ENCODE measurements at places on chromosomes 6 and 20.

GRCh38 chr20:53767206-53767930 lies 173.7 kb upstream of the ZNF217 start:
- DNase-seq = no peak

GRCh38 chr6:117907601-117908245 lies 659 bp downstream of the SLC35F1 start:
- DNase-seq = no peak

GRCh38 chr6:51141080-51141479 lies 322.4 kb downstream of the TFAP2B start:
- no peak for DNase-seq

DNA sequence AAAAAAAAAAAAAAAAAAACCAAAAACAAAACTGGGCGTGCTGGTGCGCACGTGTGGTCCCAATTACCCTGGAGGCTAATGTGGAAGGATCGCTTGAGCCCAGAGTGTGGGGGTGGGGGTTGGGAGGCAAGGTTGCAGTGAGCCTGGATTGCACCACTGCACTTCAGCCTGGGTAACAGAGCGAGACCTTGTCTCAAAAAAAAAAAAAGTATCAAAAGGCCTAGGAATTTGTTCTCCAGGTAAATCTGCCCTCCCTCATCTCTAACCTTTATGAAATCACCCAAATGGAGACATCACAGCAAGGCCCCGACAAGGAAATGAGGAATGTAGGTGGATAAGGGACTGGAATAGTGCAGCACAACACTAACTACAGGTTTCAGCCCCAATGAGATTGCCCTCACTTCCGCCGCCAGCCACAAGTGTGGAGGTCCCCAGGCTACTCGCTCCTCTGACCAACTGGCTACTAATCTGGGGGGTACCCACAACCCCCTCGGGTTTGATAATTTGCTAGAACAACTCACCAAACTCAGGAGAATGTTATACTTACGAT lies 36.8 kb upstream of the DDR1 start:
- no peak for DNase-seq

- DNase-seq = no peak
These were observed 183.5 kb downstream of the TENT5A start for GRCh38 chr6:81568973-81569372.

DNA sequence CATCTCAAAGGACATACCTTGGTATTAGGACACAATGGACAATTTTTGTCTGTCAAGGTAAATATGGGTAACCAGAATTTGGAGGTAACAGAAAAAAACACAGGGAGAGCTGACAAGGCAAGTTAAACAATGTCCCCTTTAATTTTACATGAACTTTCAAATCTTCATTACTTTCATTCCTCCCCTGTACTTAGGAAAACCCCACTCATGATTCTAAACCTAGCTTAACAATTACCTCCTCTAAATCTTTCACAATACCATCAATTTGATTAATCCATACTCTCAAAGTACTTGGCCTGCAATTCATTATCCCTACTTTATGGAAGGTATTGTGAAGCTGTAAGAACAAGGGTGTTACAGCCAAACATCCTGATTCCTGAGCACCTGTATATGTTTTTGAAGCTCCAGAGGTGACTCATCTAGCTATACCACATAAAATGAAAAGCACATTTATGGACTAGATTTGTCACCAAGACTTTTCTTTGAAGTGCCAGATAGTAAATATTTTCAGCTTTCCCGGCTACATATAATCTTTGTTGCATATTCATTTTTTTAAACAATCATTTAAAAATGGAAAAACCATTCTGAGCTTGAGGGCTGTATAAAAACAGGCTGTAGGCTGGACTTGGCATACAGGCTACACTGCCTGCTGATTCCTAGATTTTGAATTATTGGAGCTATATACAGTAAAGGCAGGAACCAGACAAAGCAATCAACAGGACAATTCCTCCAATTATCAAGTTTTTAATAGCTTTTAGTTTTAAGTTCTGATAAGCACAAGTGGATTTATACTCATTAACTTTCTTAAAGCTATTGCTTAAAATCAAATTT lies 22.9 kb downstream of the DEK start:
- no peak for DNase-seq

DNA sequence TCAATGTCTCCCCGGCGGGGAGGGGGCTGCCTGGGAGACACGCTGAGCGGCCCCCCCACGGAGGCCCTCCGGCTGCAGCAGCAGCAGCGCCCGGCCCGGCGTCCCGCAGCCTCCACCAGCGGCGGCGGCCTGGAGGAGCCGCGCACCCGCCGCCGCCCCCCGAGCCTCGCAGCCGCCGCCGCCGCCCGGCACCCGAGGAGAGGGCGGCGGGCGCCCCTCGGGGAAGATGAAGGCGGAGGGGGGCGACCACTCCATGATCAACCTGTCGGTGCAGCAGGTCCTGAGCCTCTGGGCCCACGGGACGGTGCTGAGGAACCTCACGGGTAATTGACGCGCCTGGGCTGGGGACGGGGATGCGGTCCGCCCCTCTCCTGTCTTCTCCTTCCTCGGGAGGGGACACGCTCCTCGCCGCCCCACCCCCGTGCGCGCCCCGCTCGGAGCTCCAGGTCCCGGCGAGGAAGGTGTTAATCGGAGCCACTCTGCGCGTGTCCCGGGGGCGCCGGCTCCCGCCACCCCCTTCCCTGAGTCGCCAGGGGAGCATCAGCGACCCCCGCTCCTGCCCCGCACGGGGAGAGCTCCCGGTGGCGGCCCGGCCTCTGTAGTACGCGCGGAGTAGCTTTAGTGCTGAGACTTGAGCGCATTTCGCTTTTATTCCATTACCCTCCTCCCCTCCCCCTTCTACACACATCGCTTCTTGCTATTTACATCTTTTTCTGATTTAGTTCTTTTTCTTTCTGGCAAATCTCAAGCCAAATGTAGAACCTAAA lies 686 bp downstream of the TMEM170B start:
- DNase-seq = peak; percentile 4

DNA sequence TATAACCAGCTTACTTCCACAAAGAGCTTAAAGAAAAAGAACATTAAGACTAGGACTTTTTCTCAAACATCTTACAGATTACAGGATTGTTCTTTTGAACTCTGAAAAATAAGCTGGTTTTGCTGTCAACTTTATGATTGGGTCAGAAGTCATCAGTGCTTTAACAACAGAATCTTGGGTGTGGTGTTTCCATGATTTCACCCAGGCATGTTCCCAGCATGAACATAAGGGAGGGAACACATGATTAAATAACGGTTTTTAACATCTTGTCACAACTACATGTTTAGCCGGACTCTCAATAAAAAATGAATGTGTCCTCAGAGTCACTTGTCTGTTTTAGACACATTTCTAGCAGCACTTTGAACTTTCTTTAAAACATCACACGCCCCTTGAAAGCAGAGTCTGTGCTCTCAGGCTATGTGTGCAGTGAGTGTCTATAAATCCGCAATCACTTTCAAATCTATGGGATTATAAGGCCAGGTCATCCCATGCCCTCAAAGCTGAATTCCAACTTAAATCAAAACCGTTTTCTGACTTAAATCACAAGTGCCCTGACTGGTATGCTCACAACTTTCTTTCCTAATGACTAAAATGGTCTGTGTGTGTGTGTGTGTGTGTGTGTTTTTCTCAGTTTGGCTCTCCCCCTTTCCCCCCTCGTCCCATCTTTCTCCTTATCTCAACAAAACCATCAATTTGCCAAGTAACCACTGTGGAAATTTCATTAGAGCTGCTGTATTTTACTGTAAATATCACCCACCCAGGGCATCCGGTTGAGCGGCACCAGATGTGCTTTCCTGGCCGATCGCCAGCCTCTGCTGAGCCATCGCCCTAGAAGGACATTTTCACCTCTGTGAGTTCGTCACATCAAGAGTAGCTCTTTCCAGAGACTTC lies 216.8 kb upstream of the DTNBP1 start:
- DNase-seq = no peak

DNA sequence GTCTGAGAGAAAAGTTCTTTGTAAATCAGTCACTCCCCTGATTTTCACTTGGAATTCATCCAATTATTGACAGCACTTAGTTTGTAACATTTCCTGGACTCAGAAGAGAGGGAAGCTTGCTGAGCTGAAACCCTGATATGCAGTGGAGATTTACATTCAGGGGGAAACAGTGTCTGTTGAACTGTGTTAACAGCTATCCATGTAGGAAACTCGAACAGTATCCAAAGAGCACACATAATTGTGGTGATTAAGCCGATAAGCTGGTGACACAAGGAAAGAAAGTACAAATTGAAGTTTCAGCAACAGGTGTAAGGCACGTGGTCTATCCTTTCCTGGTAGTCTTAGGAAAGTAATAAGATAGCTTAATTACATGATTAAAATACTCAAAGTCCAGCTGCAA lies 78.1 kb upstream of the FLRT3 start:
- no peak for DNase-seq

DNA sequence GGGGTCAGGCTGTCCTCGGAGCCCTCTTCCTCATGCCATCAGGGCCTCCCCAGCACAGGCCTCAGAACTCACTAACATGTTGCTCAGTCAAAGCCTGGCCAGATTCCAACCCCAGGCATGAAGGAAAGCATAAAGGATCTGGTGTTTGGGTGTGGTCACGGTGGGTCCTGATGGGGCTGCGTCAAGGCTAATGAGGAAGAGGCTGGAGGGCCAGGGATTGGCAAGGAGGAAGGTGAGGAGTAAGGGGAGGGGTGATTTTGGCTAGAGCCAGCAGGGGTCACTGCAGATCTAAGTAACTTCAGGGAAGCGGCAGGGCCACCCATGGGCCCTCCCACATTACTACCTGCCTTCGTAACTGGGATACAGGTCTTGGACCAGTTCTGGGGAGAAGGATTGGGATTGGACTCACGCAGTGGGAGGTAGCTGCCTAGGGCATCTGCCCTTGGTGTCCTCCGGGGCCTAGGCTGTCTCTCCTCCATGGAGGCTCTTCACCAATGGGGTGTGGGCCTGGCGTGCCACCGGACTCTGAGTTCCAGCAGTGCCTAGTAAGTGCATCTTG lies 36.2 kb upstream of the MRPS18A start:
- peak; percentile 45 for DNase-seq

- no peak for DNase-seq
These were observed 85.3 kb upstream of the SCP2D1 start for GRCh38 chr20:18728165-18728869.

DNA sequence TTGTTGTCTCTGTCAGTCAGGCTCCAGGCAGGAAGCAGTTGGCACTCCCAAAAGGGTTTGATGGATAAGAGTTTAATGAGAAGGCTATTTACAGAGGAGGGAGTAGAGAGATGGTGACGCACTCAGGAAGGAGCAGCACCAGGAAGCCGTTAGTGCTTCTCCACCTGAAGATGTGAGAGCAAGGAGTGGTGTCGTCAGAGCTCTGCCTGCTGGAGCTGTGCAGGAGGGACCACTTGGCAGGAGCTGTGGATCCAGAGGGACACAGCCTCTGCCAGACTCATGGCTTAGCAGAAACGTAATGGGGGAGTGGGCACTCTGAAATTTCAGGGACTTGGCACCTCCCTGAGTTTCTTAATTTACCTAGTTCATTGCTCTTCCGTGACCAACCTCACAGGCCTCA lies 16.8 kb downstream of the DAAM2 start:
- no peak for DNase-seq

DNA sequence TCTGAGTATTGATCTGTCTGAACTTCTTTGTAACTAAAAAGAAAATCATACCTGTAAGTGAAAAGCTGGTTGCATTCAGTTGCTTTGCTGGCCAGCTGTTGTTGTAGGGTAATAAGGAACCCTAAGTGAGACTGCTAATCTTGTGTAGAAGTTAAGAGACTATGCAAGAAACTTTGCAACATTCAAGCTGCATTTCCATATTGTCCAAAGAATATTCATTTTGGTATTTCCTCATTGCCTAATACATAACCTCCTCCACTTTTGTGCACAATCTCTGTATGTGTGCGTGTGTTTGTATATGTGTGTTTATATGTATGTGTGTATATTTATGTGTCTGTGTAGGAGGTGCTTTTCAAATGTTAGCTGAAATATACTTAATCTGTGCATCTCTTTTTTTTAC lies 414.9 kb downstream of the CDKAL1 start:
- no peak for DNase-seq

GRCh38 chr6:33717934-33718455 lies 6.5 kb upstream of the UQCC2 start:
- DNase-seq = no peak

DNA sequence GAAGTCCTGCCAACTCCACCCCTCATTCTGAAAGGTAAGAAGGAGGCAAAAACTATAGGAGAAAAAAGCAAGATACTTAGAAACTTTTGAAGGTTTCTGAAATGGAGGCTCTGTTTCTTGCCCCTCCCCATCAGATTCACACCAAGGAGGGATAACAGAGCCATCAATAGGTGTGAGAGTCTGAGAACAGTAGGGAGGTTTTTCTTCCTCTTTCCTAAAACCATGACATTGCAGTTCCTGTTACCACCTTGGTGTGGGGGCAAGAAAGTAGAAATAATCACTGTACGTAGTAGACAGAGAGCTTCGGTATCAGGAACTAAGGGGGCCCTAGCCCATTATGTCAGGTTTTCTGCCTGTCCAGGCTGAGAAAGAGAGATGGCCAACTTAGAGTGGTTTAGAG lies 333.3 kb upstream of the SYNCRIP start:
- no peak for DNase-seq

GRCh38 chr20:31806564-31807355 lies 12.4 kb upstream of the MYLK2 start:
- DNase-seq = no peak

- DNase-seq = no peak
These were observed 10.2 kb downstream of the PKIB start for GRCh38 chr6:122620428-122620827.

DNA sequence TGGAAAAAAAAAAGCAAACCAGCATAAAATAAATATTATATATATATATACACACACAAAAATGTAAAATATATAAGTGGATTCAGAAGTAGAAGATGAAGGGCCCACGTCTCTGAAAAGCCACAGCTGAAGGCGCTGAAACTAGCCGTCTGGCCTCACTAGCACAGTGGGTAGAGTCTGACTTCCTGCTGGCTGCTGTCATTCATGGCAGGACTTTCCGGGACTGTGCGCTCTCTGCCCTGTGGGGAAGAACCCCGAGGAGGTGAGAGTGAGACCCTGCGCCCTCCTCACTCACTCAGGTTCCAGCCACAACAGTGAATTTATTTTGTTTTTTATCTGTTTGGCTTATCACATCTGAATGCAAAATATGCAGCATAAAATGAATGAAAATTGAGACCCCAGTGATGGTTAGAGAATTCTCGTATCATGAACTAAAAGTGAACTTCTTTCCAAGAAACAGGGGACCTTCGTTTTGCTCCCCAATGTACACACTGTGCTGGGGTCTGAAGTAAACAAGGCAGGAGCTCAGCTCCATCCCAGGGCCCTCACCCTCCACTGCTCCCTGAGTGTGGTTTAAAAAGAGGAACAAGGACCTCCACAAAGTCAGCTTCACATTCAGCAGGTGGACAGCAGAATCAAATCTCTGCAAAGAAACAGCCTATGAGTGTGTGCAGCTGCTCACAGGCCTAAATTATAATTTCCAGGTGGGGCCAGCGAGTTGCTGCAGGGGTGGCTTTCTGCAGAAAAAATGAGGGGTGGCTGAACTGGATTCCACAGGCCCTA lies 1.3 kb upstream of the RAMACL start:
- no peak for DNase-seq

DNA sequence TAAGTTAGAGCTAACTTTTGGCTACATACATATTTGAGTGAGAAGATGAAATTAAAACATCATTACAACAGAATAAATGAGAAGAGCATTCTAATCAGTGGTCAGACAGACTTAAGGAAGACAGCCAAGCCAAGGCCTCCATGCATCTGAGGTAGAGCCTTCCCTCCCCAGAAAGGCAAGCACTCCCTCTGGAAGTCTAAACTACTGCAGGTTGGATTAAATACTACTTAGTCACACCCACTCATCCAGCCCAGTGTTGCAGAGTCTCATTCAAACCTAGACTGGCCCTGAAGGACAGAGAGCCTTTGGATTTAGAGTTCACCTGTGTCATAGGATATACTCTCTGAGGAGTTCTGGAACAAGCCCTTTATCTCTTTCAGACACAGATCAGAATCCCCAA lies 29.2 kb downstream of the TMX4 start:
- DNase-seq = no peak

Measured in activated T-helper 1 cell treated with anti-CD3 and anti-CD28 coated beads, Interleukin-2, amount 50 U/mL, for 16 hours (primary cell).